NCI-H510A treated with DMSO at 0.1 percent for 48 hours (cell line): ENCODE measurements at places on chromosomes 4 and X.

DNA sequence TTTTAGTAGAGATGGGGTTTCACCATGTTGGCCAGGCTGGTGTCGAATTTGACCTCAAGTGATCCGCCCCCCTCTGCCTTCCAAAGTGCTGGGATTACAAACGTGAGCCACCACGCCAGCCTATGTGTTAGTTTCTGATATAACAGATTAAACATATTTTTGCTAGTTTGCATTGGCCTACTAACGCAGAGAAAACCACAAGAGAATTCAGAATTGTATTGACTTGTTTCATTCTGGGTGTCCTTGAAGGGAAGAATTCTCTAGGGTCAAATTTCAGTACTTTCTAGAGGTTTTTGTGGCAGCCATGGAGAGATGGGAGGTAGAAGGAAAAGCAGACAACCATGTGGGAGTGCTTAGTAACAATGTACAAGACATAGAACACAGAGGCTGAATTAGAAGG lies 46.1 kb upstream of the BMPR1B start:
- DNase-seq = no peak

GRCh38 chr4:138014590-138015288 lies 227.4 kb downstream of the SLC7A11 start:
- DNase-seq = no peak

DNA sequence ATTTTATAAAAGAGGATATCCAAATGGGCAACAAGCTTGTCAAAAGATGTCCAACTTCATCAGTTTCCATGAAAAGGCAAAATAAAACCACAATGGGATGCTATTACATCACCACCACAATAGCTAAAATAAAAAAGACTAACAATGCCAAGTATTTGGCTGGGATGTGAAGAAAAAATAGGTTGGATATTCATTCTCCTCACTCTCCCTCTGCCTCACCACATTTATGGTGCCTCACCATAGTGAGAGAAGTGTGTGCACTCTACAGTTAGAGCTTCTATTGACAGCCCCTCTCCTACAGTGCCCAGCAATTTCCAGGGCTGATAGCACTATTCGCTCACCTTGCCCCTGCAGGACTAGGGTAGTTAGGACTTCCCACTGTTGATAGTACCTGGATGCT lies 25.5 kb downstream of the VEGFC start:
- no peak for DNase-seq

GRCh38 chrX:21723814-21724213 lies 34.1 kb downstream of the SMPX start:
- DNase-seq = no peak

DNA sequence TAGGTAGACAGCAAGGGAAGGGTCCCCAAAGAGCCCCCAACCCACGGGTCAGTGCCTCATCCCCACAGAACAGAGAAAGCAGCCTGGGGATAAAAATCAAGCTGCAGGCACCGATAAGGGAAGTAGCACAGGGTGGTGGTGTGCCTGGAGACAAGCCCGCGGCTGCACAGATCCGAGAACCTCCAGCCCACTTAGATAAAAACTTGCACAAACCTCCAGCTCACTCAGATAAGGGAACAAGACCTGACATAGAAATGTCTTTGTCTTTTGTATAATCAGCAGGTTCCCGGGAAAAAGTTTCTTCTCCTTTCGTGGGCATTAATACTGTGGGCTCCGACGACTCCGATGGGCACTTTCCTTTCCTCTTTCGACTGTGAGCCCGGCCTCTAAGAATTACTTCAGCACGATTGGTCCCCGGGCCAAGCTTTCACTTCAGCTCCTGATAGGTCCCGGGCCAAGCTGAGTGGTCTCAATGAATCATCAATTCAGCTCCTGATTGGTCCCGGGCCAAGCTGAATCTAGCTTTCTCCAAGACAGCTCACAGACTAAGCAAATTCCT lies 32.4 kb downstream of the PRDX4 start:
- no peak for DNase-seq

GRCh38 chr4:1001561-1002130 lies 8.4 kb upstream of the SLC26A1 start:
- DNase-seq = no peak

DNA sequence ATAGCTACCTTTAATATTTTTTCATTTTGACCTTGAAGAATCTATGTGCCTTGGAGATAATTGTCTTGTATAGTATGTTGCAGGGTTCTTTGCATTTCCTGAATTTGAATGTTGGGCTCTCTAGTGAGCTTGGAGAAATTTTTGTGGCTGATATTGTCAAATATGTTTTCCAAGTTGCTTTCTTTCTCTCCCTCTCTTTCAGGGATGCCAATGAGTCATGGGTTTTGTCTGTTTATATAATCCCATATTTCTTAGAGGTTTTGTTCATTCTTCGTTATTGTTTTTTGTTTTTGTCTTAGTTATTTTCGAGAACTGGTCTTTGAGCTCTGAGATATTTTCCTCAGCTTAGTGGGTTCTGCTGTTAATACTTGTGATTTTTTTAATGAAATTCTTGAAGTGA lies 20.7 kb downstream of the RAB40AL start:
- DNase-seq = no peak

GRCh38 chr4:11182586-11183355 lies 245.9 kb downstream of the HS3ST1 start:
- DNase-seq = no peak

GRCh38 chr4:107857741-107858140 lies 33.0 kb downstream of the SGMS2 start:
- DNase-seq = no peak

DNA sequence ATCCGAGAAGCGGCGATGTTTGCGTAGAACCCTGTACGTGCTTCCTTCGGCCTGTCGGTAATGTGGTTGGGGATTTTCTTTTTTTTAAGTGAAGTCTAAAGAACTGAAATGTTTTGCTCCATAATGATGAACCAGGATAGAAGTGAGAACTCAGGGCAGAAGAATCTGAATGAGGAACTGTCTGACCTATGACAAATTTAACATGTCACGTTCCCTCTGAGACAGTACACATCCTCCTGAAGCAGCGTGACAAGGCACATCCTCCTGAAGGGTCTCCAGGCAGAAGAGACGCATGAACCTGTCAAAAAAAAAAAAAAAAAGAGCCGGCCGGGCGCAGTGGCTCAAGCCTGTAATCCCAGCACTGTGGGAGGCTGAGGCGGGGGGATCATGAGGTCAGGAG lies 6.2 kb downstream of the CSF2RA start:
- DNase-seq = no peak

DNA sequence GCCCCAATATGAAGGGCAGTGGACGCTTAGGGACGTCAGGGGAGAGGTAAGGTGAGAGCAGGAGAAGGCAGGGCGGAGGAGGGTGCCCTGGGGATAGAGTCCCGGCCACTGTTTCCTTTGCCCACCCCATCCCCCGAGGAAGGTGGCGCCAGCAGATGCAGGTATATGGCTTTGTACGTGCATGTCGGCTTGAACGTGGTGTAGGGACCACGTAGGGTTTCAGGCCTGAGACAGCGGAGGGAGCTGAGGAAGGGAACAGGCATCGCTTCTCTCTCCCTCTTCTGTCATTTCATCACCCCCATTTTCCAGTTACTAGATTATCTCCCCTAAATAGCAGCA lies 97.9 kb downstream of the PHKA2 start:
- no peak for DNase-seq

DNA sequence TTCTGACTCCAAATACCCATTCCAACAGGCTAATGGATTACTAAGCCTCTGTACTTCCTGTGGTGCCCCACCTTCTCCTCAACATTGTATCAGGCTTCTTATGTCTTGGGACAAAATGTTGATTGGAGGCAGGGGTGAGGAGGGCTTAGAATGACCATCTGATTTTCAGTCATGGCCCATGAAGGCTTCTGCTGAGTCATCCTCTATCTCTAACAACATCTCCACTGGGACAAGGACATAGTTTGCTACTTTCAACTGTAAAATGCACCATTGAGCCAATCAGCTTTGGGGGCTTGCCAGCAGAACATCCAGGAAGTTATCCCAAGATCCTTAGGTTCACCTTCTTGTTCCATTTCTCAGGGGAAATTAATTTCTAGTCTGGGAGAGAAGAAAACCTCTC lies 29.5 kb downstream of the MAGEB17 start:
- DNase-seq = no peak

GRCh38 chr4:147481577-147482109 lies 746 bp downstream of the EDNRA start:
- no peak for DNase-seq

DNA sequence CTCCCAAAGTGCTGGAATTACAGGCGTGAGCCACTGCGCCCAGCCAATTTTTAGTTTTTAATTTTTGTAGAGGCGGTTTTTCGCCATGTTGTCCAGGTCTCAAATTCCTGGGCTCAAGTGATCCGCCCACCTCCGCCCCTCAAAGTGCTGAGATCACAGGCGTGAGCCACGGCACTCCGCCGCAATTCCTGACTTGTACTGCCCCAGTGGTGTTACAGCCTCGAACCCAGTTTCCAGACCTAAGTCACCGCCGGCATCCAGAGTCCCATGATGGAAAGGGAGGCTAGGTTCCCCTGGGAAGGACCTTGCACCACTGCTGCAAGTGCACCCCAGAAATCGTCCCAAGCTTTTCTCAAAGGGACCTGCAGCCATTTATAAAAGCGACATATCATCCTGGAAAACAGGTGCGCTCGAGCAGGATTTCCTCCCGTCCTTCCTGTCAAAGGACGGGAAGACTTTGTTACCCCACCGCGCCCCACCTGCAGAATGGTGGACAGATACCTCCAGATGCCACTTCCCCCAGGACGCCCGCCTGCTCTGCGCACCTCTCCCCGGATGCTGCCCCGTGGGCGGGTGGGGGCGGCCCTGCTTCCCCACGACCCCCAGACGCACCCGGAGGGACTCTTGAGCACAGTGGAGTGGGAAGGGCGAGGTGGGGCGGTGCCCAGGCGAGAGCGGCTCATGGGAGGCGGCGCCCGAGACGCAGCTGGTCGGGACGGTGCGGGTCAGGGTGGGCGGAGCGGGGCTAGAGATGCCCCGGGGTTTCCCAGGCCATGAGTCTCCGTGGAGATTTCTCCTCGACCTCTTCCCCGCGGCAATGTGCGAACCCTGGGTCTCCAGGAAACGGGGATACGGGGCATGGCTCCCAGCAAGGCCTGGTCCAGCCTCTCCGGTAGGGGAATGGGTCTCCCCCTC lies 947 bp upstream of the RPL10 start:
- DNase-seq = peak; percentile 64

GRCh38 chr4:169612871-169613859 lies 782 bp upstream of the NEK1 start:
- DNase-seq = peak; percentile 73

GRCh38 chr4:82711158-82711785 lies 87.3 kb downstream of the SCD5 start:
- DNase-seq = no peak

GRCh38 chrX:308821-309520 lies 9.6 kb downstream of the GTPBP6 start:
- no peak for DNase-seq

GRCh38 chrX:70183091-70183490 lies 5.8 kb downstream of the DGAT2L6 start:
- no peak for DNase-seq

DNA sequence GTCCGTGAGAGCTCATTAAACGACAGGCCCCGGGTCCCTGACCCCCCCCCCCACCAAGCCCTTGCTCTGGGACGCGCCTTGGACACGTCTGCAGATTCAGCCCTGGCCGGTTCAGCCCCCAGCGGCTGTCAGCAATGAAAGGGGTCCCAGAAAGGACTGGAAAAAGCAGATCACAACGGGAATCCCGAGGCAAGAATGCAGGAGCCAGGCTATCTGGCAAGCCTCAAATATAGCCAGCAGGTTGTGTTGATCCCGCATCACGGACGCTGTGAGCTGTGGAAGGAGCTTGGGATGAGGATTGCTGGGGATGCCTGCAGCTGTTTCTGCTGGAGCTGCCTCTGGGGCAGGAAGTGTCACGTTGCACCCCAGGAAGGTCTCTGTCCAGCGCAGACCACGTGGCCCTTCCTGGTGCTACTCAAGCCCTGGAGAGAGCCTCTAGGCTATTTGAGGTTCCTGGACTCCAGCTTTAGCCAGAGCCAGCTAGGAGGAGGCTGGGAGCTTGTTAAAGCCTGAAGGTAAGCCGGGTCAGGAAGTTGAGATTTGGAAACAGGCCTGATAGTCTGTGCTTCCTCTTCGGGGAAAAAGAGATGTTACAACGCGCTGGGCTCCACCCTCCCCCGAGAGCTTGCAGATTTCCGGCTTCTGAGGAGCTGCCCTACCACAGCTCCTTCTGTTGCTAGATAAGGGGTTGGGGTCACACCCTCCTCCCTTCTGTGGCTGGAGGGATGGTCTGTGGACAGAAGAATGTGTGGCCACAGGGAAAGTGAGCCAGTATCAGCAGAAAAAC lies 19.3 kb upstream of the CSF2RA start:
- no peak for DNase-seq

DNA sequence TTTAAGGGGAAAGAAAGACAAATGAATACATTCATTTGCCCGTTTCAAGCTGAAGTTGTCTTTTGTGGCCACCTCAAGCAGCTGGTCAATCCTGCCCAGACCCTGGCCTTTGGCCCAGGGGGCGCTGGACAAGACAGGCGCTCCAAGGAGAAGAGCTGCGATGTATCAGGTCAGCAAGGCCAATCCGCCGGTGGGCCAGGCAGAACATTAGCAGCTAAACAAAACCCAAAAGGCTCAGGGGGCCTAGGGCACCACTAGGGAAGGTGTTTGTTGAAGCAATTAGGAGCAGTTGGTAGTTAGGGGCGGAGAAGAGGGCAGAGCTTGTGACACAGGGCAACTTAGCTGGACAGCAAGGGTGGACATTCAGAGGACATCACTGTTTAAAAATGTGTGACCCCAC lies 60.8 kb upstream of the TMEM33 start:
- no peak for DNase-seq

DNA sequence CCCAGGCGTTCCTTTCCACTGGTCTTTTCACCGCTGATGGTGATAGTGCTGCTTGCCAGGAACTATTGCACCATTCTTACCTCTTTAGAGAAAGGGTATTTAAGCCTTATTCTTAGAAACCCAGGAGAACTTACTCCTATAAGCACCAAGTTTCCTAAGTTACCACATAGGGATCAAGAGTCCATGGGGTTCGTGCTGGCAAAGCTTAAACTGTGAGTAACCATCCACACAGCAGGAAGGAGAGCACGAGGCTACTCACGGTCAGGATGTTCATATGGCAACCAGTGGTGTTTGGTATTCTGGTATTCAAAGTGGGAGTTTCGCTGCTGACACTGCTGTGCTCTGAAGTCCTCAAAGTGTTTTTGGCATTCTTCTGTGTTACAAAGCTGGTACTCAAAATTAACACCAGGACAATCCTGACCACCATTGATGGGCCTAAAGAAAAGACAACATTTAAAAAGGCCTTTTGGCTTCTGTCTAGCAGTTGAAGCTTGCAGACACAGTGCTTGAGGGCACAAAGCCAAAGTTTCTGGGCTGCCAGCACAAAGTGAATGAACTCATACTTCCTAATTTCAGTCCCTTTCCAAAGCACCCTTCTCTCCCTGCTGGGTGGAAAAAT lies 256.9 kb downstream of the ADAMTS3 start:
- DNase-seq = no peak

DNA sequence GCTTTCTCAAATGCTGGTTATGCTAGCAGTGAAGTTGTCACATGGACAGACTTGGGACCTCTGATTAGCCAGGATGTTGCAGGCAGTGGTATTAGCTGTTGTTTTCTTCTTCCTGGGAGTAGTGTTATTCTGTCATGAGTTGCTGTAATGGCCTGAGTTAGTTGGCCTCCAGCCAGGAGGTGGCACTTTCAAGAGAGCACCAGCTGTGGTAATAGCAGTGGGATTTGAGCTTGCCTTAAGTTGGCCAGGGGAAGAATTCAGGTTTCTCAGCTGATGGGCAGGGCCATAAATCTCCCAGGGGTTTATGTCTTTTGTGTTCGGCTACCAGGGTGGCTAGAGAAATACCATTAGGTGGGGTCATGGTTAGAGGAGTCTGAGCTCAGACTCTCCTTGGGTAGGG lies 132.6 kb downstream of the GLUD2 start:
- peak; percentile 2 for DNase-seq

GRCh38 chrX:30910124-30910860 lies 21.2 kb upstream of the TAB3 start:
- DNase-seq = no peak
